SK-N-SH (cell line): ENCODE measurements at places on chromosomes 11 and 22. TPM values are rescaled to one million over a fixed set of nuclear protein-coding genes. Genes with fewer than 3 reads are reported as not detected.

The CASP12 gene
- polyA plus RNA-seq = not detected in 2 replicates

The ACR gene
- polyA plus RNA-seq = 0.08 and 0.15 TPM in 2 replicates

DNA sequence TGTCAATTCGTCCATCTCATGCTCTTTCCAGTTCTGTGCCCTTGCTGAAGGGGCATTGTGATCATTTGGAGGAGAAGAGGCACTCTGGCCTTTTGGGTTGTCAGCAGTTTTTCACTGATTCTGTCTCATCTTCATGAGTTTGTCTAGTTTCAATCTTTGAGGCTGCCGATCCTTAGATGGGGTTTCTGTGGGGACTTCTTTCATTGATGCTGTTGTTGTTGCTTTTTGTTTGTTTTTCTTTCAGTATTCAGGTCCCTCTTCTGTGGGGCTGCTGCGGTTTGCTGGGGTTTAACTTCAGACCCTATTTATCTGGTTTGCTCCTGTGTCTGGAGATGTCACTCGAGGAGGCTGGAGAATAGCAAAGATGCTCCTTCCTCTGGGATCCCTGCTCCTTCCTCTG is 224.3 kb downstream of the JRKL start:
- H3K4me1 ChIP-seq = no peaks in the 10 kb centered on the region
- no peaks in the 10 kb centered on the region for H3K27me3 ChIP-seq
- no peak overlapping the region for H3K4me3 ChIP-seq

DNA sequence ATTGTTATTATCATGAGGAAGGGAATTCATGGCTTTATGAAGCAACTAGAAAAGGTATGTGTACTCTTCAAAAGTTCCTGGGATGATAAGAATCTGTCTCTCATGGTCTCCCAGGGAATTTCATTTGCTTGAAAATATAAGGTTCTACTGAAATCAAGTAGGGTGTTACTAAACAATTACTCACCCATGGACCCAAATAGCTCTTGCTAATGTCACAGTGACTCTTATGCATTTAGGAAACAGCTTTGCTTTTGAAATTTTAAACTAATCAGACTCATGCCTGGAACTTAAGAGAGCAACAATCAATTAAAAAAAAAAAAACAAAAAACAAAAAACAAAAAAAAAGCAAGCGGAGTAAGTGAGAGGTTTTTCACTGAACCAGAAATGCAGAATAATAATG is 1546.3 kb upstream of the TENM4 start:
- DNase-seq = no peak
- no peak overlapping the region for H3K4me3 ChIP-seq
- H3K27ac ChIP-seq = no peak overlapping the region
- no peaks in the 10 kb centered on the region for H3K4me1 ChIP-seq
- no peaks in the 10 kb centered on the region for H3K27me3 ChIP-seq

DNA sequence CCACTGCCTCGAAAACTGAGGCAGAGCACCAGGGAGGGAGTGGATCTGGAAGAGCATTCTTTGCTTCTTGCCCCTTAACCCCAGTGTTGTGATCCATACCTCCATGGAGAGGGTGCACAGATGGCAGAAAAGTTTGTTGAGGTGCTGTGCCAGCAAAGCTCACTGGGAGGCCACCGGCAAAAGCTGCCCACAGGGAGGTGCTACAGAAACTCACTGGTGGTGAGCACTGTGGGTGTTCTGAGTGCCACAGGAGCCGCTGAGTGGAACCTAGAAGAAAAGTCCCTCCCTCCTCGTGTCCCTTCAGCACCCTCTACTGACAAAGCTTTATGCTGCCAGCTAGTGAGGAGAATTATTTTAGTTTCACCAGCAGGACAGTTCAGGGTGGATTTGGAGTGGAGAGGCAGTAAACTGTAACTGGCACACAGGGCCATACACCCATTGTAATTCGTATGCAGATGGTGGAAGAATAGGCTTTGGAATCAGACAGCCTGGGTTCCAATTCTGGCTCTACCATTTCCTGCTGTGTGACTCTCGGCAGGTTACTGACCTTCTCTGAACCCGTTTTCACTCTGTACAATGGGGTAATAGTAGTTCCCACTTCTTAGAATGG is 84.6 kb downstream of the SWAP70 start:
- no peak overlapping the region for H3K27ac ChIP-seq
- no peaks in the 10 kb centered on the region for H3K27me3 ChIP-seq
- DNase-seq = peak; percentile 70
- no peak overlapping the region for H3K4me3 ChIP-seq
- H3K36me3 ChIP-seq = peaks cover 32% of the 10 kb centered on the region
- peaks cover 5% of the 10 kb centered on the region for H3K4me1 ChIP-seq

- H3K27ac ChIP-seq = no peak overlapping the region
- H3K4me3 ChIP-seq = no peak overlapping the region
- no peaks in the 10 kb centered on the region for H3K4me1 ChIP-seq
Measured at GRCh38 chr11:37881741-37882140, 1283.7 kb upstream of the RAG2 start.
